Mesangial cell (primary cell): ENCODE measurements at places on chromosomes 12 and 14. TPM values are rescaled to one million over a fixed set of nuclear protein-coding genes. Genes with fewer than 3 reads are reported as not detected.

The ERH gene
- 56.3 and 124 TPM in 2 replicates for total RNA-seq

The CRY1 gene
- total RNA-seq, result 23.0 and 30.6 TPM in 2 replicates

The HHIPL1 gene
- total RNA-seq, result 0.81 and 3.0 TPM in 2 replicates

The PLEK2 gene
- 12.2 and 48.1 TPM in 2 replicates for total RNA-seq

The TDP1 gene
- 20.4 and 54.9 TPM in 2 replicates for total RNA-seq

The PSMC6 gene
- 40.8 and 66.3 TPM in 2 replicates for total RNA-seq

The SSTR1 gene
- 1.5 and 2.4 TPM in 2 replicates for total RNA-seq

The SMIM41 gene
- total RNA-seq, result not detected in 2 replicates
